C1 segment of cervical spinal cord (tissue), 14 donors: ENCODE measurements at places on chromosomes 3 and 15.

DNA sequence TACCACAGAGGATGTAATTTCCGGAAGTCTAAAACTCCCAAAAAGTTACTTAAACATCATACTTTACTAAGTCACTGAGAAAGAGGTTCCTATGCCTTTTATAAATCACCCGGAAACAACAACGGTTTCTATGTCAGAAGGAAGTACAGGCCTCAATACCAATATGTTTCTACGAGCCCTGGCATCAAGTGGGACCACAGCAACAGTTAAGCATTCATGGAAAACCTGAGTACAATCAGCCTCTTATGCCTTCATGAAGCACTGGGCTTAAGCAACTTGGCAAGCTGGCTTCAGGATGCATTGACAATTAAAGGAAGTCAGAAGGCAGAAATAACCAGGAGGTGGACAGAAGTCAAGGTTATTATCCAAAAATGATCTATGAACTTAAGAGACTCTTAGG, 19.1 kb upstream of the B3GNT5 start:
- no peak for DNase-seq

- DNase-seq: no peak
These were observed 90.2 kb downstream of the RFTN1 start for GRCh38 chr3:16423298-16423697.

DNA sequence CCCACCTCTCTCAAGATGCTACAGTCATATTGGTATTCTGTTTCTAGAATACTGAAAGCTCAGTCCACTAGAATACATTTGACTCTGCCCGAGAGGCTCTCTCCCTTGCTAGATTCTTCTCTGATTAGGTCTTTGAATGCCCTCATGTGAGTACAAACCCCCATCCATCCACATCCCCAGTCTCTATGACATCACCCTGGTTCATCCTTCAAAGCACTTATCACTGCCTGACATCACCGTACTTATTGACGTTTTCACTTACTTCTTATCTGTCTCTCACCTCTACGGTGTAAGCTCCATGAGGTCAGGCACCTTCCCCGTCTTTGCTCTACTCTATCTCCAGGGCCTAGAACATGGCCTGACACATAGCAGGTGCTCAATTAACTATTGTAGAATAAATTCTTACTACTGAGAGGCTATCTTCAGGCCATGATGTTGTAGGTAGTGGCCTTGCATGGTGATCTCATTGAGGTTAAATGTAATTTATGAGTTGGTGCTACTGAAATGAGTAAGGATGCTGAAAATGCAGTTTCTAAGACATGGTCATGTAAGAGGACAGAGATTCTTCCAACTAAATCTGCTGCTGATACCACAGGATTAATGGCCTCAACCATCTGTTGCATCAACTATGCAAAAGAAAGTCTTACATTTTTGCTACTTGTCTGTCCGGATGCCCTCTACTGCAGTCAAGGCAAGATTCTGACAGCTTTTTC, 26.8 kb downstream of the EOGT start:
- DNase-seq: no peak

DNA sequence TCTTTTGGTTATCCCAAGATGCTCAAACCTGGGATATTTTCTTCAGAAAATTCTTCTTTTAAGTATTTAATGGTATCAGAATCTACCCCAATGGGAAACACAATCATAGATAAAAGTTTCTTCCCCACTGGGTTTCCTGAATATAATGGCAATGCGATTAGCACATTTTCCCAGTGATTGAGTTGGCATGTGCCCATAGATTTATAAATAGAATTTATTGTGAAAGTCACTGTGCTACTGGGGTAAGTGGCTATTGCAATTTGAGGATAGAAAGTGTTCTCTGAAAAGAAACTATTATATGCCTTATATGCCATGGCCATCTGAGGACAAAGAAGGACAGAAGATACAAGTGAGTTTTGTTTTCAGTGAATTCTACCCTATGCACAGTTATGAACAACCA, 99.0 kb upstream of the RBMS3 start:
- DNase-seq: no peak

GRCh38 chr15:49619226-49619625, 1.4 kb downstream of the FAM227B start:
- no peak for DNase-seq

DNA sequence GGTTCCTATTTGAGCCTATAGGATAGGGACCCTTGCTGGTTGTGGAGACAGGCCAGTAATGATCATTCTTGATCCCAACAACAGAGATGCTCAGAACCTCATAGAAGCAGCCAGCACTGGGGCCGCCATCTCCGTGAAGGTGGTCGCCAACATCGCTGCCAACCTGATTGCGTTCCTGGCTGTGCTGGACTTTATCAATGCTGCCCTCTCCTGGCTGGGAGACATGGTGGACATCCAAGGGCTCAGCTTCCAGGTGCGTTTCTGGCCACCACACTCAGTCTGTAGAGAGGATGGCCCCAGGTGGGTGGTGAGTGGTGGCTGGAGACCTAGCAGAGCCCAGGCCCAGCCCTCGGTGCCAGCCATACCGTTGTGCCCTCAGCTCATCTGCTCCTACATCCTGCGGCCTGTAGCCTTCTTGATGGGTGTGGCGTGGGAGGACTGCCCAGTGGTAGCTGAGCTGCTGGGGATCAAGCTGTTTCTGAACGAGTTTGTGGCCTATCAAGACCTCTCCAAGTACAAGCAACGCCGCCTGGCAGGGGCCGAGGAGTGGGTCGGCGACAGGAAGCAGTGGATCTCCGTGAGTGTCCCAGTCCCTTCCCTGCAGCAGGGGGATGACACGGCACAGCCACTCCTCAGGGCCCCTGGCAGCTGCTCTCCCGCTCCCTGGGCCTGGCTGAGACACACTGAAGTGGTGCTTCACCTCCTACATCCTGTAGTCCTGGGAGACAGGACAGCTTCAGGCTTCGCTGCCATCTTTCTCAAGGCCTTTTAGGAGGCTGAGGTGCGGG, 46.5 kb upstream of the PDE8A start:
- no peak for DNase-seq

DNA sequence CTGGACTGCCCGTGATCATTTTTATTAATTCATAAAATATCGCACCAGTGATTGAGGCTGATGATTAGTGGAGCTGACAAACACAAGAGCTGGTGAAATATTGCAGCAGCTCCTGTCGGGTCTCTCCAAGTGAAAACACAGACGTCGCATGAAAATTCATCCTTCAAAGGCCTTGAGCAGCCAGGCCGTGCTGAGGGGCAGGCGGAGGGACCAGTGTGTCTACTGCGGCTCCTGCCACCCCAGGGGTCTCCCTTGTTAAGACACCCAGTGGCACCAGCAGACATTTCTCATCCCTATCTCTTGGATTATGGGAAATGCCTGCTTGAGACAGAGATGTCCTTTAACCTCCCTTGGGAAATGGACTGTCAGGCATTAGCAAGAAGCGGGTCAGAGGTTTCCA, 289.4 kb upstream of the TLE3 start:
- no peak for DNase-seq

DNA sequence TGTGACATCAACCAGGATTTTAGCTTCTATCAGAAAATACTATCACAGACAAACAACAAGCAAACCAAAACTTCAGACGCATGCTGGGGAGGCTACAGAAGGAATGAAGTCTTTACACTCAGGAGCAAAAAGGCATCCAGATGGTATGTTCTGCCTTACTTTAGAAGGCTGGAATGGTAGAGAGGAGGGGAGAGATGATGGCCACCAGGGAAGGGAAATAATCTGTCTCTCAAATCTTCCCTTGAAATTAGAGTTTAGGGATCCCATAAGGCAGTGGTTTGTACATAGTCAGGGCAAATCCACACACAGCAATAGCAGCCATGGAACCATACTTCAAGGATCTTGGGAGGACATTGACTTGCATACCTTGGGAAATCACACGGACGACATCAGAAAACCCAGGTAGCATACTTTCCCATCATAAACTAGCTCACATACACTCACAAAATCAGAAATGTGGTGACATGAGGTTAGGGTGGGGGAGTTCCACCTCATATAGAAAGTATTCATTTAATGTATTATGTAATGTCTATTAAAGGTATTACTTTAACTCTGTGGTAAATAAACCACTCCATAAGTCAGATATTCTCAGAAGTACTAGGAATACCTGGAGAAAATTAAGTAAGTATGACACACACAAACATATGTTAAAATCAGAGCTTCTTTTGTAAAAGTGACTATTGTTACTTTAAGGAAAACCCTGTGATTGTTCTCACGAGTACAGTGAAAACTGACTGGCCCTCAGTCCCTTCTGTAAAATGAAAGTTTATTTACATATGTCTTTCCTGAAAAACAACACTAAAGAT, 9.4 kb downstream of the BTLA start:
- DNase-seq: no peak

DNA sequence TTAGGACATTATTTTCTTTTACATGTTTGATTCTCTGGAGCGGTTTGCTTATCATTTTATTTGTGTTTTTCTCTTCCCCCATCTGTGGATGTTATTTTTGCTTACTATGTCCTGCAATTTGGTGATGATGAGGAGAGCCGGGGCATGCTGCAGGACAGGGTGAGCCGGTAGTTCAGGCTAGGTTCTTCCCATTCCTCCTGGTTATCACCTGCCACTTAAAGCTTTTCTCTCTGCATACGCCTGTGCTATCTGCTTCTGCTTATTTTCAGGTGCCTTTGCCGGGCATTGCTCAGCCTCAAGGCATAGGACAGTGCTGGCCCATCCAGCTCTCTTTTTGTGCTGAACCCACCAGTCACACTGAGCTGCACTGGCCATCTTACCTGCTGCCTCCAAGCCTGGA, 85.8 kb downstream of the MCTP2 start:
- DNase-seq: no peak

DNA sequence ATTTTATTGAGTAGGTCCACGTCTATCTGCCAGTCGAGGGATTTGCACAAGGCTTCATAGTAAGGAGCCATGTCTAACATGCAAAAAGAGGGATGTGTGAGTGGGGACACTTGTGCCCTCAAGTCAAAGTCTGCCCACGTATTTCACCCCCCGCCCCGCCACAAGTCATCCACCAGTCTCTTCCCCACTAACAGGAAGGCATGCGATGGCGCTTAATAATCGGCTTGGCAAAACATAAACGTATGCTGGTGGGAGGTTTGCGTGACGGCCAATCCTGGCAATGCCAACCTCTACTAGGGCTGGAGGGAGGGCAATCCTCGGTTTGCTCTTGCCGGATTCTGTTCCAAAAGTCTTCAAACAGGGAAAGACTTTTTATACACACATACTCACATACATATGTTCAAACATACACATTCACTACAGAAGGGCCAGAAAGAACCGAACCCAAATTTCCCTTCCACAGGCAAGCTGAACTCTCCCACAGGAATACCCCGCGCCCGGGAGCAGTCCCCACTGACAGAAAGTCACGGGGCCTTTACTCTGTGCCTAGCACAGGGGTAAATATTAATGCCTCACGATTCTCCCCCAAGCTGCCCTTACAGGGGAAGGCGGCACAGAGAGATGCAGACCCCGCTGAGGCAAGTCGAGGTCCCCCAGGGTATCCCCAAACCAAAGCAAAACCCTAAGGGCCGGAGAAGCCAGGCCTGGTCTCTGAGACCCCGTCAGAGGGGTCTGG, 675 bp downstream of the PSMD6 start:
- peak; percentile 47 for DNase-seq

DNA sequence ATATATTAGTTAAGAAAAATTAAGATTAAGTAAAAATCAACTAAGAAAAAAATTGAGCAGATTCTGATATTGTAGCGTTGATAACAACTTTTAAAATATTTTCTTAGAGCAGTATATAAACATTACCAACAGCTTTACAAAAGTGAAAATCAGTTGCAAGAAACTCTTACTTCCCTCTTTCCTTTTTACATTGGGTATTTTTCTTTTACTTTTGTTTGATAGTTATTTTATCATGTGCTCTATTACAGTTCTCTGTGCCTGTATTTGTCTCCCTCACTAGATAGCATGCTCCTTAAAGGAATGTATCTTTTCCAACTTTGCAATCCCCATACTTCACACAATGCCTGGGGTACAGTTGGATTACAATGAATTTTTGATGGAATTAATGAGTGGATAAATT, 87.5 kb upstream of the P3H2 start:
- no peak for DNase-seq

- DNase-seq: no peak
These were observed 9.6 kb upstream of the IRAK2 start for GRCh38 chr3:10155123-10155472.

DNA sequence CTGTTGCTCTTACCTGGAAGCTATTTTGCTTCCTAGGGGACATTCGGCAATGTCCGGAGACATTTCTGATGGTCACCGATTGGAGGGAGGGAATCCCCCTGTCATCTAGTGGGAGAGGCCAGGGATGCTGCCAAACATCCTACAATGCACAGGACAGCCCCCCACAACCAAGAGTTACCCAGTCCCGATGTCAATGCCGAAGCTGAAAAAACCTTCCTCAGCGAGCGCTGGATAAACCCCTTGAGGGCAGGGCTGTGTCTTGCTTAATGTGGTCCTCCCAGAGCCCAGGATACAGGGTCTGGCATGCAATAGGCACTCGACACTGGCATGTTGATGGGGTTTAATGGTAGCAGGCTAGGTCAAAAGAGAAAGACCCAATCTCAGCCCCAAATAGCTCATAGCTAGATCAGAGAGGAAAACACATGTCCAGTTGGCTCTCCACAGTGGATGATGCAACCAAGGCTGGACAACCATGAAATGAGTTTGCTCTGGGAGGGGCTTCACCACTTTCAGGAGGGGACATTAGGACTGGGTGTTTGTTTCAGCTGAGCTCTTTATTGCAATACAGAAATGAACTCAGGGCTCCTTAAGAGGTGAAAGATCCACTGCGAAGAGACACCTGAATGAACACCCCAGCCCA, 16.5 kb upstream of the PAQR5 start:
- DNase-seq: no peak

- DNase-seq: no peak
These were observed 129.8 kb downstream of the NR1I2 start for GRCh38 chr3:119911748-119912147.

DNA sequence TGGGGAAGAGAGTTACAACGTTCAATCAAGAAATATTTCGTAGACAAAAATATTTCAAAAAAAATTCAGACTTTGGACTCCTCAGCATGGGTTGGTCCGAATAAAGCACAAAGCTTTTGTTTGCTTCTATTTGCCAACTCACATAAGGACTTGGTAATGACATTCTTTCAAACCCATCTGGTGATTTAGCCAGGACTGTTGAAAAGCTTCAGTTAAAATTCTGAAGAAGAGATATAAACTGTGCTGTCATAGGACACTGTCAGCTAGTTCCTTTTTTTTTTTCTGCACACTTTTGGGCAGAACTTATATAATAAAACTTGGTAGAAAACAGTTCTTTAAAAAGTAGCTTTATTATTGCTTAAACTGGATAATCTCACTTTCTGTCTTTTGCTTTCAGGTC, 660.8 kb upstream of the SGO1 start:
- DNase-seq: no peak

GRCh38 chr15:85284497-85284896, 95.9 kb upstream of the AKAP13 start:
- DNase-seq: no peak

DNA sequence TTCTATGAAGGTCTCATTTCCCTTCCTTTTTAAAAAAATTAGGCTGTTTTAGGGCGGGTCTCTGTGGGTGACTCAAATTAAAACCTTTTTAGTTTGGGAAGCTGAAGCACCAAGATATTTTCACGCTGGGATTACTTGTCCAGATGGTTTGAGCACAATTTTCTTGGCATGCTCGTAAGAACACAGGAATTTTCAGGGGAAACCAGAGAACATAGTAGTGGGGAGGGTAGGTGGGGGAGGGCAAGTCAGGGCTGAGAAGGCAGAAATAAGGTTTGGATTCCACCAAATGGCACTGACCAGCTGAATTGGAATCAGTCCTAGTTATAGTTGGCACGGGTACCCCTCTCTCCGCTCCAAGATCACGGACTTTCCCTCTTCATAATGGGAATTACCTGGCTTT, 97.3 kb upstream of the LRIG1 start:
- peak; percentile 6 for DNase-seq

GRCh38 chr15:70436428-70436827, 326.9 kb downstream of the UACA start:
- DNase-seq: no peak

- no peak for DNase-seq
These were observed 7.1 kb upstream of the ACAD9 start for GRCh38 chr3:128872282-128872681.
